Effector CD8-positive, alpha-beta T cell (primary cell): ENCODE measurements at places on chromosomes 2 and 18.

DNA sequence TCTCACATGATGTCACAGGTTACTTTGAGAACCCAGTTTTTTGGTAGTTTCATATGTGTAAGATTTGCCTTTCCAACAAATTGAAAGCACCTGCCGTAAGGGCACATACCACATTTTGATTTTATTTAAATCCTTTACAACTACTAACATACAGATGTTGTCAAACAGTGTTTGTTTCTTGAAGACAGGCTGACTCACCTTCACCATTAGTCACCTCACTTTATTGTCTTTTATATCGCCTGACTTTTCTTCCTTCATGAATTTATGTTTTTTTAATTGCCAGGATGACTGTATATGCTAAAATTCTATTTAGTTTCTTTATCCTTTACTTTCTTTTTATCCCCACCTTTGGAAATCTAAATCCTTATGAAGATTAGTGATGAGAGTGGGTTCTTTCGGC lies 886.7 kb downstream of the SUCLG1 start:
- DNase-seq: no peak

DNA sequence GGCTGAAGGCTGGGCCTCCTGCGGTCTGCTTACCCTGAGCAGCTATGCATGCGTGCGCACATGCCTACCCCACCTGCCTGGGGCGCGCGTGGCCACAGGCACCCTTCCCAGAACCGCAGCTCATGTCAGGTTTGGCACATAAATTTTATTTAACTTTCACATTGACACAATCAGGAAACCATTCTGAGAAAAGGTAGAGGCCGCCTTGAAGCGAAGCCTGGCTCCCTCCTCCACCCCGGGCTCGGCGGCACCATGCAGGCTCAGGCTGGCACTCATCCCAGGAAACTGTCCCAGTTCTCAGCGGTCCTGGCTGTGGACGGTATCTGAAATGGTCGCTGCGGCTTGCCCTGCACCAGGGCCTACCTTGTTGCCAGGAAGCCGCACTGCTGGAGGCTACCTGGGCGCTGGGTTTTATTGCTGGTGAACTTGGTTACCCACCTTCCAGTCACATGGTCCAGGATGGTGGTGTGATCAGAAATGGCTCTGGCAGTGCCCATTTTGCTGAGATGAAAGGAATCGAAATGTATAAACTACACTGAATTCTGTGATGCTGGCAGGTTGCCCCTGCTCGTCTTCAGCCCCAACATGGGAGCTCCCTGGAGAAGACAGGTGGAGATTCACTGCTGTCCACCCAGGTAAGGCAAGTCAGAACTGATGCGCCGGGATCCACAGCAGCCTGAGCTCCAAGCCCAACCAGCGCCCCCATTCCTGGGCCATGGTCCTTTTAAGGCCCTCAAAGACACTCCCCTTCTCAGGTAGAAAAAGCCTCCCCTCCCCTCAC lies 25.5 kb downstream of the CHST10 start:
- no peak for DNase-seq

- DNase-seq: no peak
Measured at GRCh38 chr18:12336171-12336613, 28.2 kb downstream of the TUBB6 start.

DNA sequence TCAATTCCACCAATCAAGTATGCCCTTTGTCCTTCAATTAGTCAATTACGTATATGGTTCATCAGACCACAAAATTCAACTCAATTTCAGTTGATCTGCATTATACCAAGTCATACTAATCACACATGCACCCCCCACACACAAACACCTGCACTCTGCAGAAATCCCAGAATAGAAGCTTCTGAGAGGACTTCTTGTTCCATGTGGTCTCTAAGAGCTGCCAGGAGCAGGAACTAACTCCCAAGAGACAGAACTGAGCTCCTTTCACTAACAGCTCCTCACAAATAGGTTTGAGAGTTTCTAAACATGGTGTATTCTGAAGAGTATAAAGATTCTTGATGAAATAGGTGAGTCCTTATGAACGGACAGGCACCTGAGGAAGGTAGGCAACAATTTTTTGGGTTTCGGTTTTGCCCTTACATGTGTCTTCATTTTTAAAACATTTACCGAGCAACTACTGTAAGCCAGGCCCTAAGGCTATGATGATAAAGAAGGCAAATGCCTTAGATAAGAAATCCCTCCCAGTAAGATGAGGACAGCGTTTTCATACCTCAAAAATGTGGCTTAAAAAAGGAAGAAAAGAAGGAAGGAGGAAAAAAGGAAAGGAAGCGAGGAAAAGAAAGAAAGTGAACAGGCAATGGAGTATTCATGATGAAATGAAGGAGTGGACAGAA lies 183.1 kb downstream of the PID1 start:
- no peak for DNase-seq

DNA sequence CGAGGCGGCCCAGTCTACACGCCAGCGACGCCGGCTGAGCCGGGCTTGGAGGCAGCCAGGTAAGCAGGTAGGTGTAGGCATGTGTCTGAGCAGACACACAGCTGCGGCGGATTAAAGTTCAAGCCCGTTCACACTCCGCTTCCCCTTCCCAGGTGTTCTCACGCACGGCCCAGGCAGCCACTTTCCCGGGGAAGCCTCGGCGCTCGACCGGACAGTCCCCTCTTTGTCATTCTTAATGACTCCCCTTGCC lies 367 bp downstream of the TGFA start:
- DNase-seq: no peak
